Osteocyte (in vitro differentiated cells): ENCODE measurements at places on chromosomes 4 and X. TPM values are rescaled to one million over a fixed set of nuclear protein-coding genes. Genes with fewer than 3 reads are reported as not detected.

Gene HS6ST2
- total RNA-seq = 6.2 and 7.6 TPM in 2 replicates

Gene GLRA3
- not detected in 2 replicates for total RNA-seq

Gene HDX
- 5.4 and 6.4 TPM in 2 replicates for total RNA-seq

Gene OPHN1
- 10.4 and 10.9 TPM in 2 replicates for total RNA-seq

Gene RTL9
- total RNA-seq = 0.05 TPM in 1 of 2 replicates, not detected in the other

Gene GLRA2
- not detected in 2 replicates for total RNA-seq

Gene BCOR
- 24.1 and 24.8 TPM in 2 replicates for total RNA-seq

Gene MAGEB17
- not detected in 2 replicates for total RNA-seq

Gene PPBP
- not detected in 2 replicates for total RNA-seq

Gene NKX1-1
- total RNA-seq = not detected in 2 replicates

Gene RBM10
- total RNA-seq = 36.9 and 37.6 TPM in 2 replicates

Gene SPACA5
- not detected in 2 replicates for total RNA-seq
